ENCODE measurements at places on chromosomes 2 and 18.

DNA sequence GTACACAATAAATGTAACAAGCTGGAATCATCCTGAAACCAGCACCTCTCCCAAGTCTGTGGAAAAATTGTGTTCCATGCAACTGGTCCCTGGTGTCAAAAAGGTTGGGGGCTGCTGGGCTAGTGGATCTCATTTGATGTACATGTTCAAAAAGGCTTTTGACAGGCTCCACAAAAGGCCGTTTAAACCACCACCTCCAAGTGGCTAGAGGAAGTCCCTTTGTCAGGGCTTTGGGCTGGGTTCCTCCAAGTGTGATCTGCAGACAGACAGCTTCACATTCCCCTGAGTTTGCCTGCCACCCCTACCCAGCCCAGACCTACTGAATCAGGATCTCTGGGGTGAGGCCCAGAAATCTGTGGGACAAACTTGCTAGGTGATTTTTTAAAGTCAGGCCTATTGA is 84.7 kb downstream of the TGFA start:
- DNase-seq, result no peak

DNA sequence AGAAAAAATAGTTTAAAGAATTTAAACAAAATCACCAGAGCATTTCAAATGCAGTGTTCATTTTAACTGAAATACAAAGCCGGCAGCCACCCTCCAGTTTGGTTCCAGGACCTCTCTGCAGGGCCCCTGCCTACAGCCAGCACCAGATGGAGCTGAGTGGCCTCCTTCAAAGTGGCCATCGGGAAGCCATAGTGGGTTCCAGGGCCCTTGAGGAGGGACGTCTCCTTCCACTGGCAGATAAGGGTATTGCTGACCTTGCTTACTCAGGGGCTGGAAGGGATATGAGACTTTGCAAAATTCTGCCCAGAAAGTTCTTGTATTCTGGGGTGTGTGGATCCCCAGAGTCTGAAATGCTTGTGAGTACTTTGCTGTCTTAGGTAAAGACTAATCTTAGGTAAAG is 205.2 kb upstream of the APCDD1 start:
- no peak for DNase-seq

- DNase-seq, result no peak
Observed at GRCh38 chr2:10900216-10901109, 11.3 kb upstream of the KCNF1 start.

- no peak for DNase-seq
Observed at GRCh38 chr2:127197475-127198385, 22.4 kb downstream of the CYP27C1 start.

- DNase-seq, result no peak
Observed at GRCh38 chr2:28366496-28367282, 26.0 kb upstream of the FOSL2 start.

- no peak for DNase-seq
Observed at GRCh38 chr18:76823587-76824011, 1.2 kb downstream of the ZNF236 start.

DNA sequence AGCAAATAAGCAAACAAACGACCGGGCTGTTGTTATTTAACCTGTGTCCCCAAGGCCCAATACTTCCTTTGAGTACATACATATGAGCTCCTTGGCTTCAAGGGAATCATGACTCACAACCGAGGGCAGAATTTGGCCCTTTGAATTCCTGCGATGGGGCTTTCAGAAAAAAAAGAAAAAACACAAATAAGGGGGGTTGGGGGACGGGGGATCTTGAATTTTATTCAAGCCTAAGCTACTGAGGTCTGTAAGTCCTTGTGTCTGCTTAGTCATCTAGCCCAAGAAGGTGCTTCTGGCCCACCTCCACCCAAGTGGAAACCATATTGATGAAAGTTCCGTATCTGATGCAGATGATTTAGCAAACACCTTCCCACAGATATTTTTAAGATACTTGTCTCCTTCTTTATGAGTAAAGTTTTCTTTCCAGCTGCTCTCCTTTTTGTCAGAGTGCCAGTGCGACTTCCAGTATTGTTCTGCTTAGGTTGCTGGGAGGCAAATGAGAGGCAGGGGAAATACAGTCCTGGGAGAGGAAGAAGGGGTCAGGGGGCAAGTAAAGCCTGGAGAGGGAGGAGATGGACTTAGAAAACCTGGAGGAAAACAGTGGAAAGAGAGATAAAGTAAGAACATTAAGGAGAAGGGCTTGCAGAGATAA is 169.6 kb downstream of the ZEB2 start:
- no peak for DNase-seq

- no peak for DNase-seq
Observed at GRCh38 chr2:84971510-84972206, 697 bp downstream of the KCMF1 start.

DNA sequence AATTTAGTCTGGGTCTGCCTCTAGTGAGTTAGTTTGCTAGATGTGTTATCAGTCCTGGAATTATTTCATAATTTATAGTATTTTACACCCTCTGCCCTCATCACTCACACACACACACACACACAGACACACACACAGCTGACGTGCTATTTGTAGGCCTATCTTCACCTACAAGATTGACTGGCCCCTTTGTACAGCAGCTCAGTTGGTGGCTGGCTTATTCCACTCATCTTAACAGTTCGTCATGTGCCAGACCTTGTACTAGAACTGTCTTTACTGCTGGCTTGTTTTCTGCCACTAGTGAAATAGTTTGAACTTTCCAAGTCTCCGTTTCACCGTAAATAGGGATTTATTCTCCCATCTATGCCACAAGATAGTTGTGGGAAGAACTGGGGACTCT is 21.3 kb downstream of the CENPO start:
- DNase-seq, result no peak

- no peak for DNase-seq
Observed at GRCh38 chr2:151237422-151238025, 24.1 kb downstream of the RBM43 start.

GRCh38 chr18:27094621-27095020 is 90.5 kb downstream of the CHST9 start:
- no peak for DNase-seq

GRCh38 chr2:197174539-197175094 is 136.0 kb downstream of the ANKRD44 start:
- DNase-seq, result no peak

DNA sequence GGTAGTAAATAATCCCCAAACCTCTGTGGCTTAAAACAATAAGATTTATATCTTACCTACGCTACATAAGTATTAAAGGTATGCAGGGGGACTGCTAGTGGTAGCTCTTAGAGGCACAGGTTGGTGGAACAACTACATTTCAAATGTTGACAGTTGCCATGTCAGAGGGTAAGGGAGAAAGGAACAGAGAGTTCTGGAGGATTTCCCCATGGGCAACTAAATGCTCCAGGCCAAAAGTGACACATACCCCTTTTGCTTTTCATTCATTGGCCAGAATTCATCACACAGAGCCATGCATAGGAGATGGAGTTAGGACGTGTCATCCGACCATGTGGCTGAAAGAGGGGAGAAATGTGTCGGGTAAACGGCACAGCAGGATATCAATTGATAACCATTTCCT is 133.2 kb downstream of the NAPG start:
- no peak for DNase-seq
